ENCODE measurements at places on chromosomes 1 and 21. TPM values are rescaled to one million over a fixed set of nuclear protein-coding genes. Genes with fewer than 3 reads are reported as not detected.

GRCh38 chr1:231806623-231807495, 180.3 kb downstream of the DISC1 start:
- H3K4me3 ChIP-seq = no peak overlapping the region
- H3K36me3 ChIP-seq = no peaks in the 10 kb centered on the region
- DNase-seq = peak; percentile 70
- H3K27ac ChIP-seq = no peak overlapping the region
- no peaks in the 10 kb centered on the region for H3K4me1 ChIP-seq

DNA sequence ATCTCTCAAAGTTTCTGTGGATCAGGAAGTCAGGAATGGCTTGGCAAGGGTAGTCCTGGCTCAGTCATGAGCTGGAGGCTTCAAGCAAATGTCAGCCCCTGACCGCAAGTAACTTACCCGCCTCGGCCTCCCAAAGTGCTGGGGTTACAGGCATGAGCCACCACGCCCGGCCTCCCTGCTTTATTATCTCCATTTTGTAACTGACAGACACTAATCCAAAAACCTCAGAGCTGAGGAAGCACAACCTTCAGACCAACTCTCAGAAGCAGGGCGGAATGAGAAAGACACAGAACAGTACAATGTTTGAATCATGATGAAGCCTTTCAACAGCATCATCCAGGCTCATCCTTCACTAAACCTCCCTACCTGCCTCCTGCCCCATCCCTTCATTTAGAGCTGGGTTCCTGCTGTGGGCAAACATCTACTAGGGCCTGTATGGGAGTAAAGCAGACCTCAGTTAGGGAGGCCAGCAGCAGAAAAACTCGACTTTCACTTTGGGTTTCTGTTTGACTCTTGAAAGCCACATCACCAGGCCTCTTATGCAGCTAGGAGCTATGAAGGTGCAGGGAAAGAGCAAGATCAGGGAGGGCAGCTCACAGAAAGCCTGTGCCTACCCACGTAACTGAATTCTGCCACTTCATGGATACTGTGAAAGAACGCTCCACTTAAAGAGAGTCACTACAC, 84.4 kb upstream of the RAB4A start:
- no peak overlapping the region for H3K27ac ChIP-seq
- no peaks in the 10 kb centered on the region for H3K36me3 ChIP-seq
- no peak for DNase-seq
- H3K27me3 ChIP-seq = no peaks in the 10 kb centered on the region
- H3K4me1 ChIP-seq = no peaks in the 10 kb centered on the region

DNA sequence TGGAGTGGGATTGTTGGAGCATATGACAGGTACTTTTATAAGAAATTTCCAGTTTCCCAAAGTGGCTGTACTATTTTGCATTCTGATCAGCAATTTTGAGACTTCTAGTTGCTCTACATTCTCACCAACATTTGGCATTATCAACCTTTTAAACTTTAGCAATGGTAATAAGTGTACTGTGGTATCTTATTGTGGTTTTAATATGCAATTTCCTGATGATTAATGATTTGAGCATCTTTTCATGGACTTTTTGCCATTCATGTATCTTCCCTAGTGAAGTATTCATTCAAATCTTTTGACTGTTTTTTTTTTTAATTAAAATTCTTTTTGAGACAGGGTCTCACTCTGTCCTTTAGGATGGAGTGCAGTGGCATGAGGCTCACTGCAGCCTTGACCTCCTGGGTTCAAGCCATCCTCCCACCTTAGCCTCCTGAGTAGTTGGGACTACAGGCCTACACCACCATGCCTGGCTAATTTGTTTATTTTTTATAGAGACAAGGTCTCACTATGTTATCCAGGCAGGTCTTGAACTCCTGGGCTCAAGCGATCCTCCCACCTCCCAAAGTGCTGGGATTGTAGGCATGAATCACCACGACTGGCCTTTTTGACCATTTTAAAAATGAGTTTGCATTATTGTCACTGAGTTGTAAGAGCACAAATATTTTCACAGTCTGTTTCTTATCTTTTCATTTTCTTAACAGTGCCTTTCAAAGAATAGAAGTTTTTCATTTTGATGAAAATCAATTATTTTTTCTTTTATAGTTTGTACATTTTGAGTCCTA, 7.8 kb upstream of the SLC6A9 start:
- H3K4me1 ChIP-seq = peaks cover 18% of the 10 kb centered on the region
- no peaks in the 10 kb centered on the region for H3K36me3 ChIP-seq
- DNase-seq = no peak

- H3K4me3 ChIP-seq = no peak overlapping the region
- H3K36me3 ChIP-seq = no peaks in the 10 kb centered on the region
- peak; percentile 49 for DNase-seq
- no peaks in the 10 kb centered on the region for H3K27me3 ChIP-seq
- peaks cover 15% of the 10 kb centered on the region for H3K4me1 ChIP-seq
- H3K27ac ChIP-seq = peak overlapping the region; percentile 65
These were observed 21.2 kb upstream of the CENPF start for GRCh38 chr1:214581785-214582184.

DNA sequence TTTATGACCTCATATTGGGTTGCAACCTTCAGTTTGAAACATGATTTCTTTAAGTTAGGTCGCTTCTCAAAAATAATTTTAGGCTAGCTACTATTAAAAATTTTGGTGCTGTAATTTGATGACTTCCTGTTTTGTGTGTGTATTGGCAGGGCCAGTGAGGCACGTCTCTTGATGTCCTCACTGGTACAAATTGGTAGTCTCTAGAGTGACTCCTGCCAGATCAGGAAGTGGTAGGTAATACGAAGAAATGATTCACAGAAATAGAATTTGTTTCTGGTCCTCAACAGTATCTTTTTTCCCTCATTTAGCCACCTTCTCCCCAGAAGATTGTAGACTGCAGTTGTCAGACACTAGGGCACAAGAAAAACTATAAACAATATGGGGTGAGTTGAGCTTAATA, 120.9 kb upstream of the KIAA1614 start:
- H3K36me3 ChIP-seq = no peaks in the 10 kb centered on the region
- H3K27ac ChIP-seq = no peak overlapping the region
- no peaks in the 10 kb centered on the region for H3K27me3 ChIP-seq

The GBP5 gene
- total RNA-seq = 0.74 TPM

- H3K4me1 ChIP-seq = no peaks in the 10 kb centered on the region
- no peaks in the 10 kb centered on the region for H3K36me3 ChIP-seq
- no peak overlapping the region for H3K27ac ChIP-seq
- H3K4me3 ChIP-seq = no peak overlapping the region
- no peaks in the 10 kb centered on the region for H3K27me3 ChIP-seq
- DNase-seq = no peak
These were observed 26.5 kb downstream of the KIAA1614 start for GRCh38 chr1:180939073-180939710.

DNA sequence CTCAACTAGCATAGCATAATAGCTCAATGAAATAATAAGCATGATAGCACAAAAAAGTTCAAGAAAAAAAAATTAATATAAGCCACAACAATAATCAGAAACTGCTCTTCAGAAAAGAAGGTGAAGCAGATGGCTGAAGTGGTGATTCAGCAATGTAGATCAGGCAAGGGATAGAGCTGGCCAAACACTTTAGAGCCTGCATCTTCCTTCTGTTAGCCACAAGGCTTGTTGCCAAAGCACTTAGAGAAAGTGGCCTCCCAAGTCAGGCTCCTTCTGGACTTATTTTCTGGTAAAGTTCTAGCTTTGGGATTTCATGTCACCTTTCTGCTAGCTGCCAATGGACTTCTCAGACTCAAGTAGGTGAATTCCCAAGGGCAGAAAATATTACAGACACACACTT, 60.3 kb upstream of the C1orf87 start:
- no peak overlapping the region for H3K27ac ChIP-seq
- DNase-seq = no peak
- H3K36me3 ChIP-seq = no peaks in the 10 kb centered on the region
- no peak overlapping the region for H3K4me3 ChIP-seq

DNA sequence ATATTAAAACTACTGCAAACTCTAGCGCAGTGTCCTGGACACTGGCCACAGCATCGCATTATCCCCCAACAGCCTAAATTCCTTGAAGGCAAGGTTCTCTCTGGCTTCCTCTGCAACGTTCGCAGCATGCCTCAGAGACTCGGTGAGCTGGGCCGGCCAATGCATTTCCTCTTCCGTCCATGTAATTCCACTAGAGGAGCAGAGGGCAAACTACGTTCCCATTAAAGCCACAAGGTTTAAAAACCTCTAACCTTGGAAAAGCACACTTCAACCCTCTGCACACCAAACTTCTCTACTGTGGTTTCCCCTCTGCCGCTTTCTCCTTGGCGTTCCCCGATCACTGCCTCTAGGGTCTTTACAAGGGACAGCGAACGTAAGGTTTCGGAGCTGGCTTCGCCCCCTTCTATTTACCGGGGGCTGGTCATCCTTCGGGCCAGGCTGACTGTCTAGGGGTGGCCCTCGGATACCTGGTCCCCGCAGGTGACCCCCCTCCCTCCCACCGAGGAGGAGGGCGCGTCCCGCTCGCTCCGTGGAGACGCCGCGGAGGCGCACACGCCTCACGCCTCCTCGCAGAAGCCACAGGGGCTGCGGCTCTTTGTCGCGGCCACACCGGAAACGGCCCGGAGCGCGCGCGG, 456 bp upstream of the SMYD2 start:
- no peaks in the 10 kb centered on the region for H3K36me3 ChIP-seq
- peak overlapping the region; percentile 89 for H3K4me3 ChIP-seq
- peaks cover 22% of the 10 kb centered on the region for H3K4me1 ChIP-seq
- peak; percentile 68 for DNase-seq
- peak overlapping the region; percentile 94 for H3K27ac ChIP-seq

DNA sequence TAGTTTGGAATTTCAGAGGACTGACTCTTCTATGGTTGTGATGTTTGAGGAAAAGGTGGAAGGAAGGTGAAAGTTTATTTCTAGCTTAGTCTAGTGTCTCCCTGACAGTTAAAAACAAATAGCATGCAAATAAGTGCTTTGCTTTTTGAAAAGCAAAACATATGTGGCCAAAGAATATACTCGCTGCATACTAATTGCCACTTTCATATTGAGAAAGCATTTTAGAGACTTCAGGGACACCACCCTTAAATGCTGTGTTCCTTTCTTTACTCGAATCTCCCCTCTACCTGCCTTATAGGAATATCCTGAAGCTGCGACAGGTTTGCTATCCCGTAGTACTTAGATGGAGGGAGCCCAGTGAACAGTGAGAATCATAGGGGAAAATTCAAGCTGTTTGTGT, 23.2 kb downstream of the GLUL start:
- no peak overlapping the region for H3K4me3 ChIP-seq
- no peak overlapping the region for H3K27ac ChIP-seq
- no peaks in the 10 kb centered on the region for H3K36me3 ChIP-seq

The OTUD3 gene
- total RNA-seq = 6.5 TPM

- no peak for DNase-seq
- peak overlapping the region; percentile 16 for H3K4me3 ChIP-seq
- peaks cover 41% of the 10 kb centered on the region for H3K4me1 ChIP-seq
- no peaks in the 10 kb centered on the region for H3K27me3 ChIP-seq
These were observed 75.3 kb downstream of the FOXJ3 start for GRCh38 chr1:42259739-42260064.

DNA sequence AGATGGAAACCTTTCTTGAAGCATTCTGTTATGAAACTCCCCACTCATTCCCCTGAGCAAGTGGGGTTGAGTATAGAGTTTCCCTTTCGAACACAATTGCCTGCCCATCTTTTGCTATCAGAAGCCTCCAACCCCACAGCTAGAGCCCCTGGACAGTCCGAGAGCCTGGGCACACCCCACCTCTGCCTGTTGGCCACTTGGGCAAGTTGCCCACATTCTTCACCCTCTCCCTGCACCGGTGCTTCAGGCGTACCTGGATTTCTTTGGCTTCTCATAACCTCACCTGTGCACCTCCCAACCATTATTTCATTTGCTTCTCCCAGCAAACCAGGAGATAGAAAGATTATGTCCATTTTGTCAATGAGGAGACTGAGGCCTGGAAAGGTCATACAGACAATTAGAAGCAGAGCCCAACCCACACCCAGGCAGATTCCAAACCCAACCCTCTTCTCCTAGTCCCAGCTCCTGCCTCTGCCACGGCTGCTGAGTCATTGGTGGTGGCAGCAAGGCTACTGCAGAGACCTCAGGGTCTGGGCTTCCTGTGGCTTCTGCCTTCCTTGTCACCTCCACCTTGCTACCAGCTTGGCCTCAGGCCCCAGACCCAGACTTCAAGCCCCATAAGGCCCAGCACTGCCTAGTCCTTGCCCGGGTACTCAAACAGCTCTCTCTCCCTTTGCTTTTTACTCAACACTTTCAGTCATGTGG, 118.7 kb upstream of the ZBTB40 start:
- DNase-seq = no peak
- no peaks in the 10 kb centered on the region for H3K4me1 ChIP-seq
- no peaks in the 10 kb centered on the region for H3K36me3 ChIP-seq
- H3K4me3 ChIP-seq = no peak overlapping the region

The AIRE gene
- total RNA-seq = not detected

DNA sequence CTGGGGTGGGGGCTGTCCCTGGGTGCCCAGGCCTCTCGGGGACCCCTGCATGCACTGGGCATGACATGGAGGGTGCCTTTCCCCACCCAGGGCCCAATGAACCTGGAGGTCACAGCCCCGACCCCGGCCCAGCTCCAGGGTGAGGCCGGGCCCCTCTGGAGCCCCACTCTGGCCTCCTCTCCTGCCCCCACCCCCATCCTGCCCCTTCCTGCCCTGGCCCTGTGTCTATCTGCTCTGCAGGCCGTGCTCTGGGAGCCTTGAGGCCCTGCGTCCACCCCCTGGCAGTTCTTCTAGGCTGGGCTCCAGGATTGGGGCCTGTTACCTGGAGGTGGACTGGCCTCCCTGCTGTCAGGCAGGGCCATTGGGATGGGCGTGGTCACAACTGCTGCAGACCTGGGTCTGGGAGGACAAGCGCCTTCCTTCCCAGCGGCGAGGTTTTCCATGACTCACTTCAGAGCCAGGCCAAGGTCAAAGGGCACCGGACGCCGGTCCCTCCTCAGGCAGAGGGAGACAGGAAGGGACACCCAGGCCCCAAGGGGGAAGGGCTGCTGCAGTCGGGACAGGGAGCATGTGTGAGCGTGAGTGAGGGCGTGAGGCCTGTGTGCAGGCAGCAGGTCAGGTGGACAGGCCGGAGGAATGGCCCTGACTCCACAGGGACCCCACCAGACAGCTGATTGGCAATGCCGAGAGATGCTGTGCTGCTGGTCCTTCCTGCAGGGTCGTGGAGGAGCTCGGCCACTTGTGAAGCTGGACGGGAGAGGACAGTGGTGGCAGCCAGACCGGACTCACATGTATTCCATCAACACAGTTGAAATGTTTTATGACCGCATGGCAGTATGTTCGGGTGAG, 31.1 kb upstream of the POFUT2 start:
- H3K4me1 ChIP-seq = peaks cover 12% of the 10 kb centered on the region
- H3K36me3 ChIP-seq = no peaks in the 10 kb centered on the region
- peak overlapping the region; percentile 84 for H3K27ac ChIP-seq
- no peaks in the 10 kb centered on the region for H3K27me3 ChIP-seq
- DNase-seq = peak; percentile 84
- no peak overlapping the region for H3K4me3 ChIP-seq

All from psoas muscle (tissue), 8 donors.